Activated gamma-delta T cell treated with anti-CD3 and anti-CD28 coated beads, Interleukin-2, amount 50 U/mL, for 16 hours (primary cell): ENCODE measurements at places on chromosomes 2 and 18.

DNA sequence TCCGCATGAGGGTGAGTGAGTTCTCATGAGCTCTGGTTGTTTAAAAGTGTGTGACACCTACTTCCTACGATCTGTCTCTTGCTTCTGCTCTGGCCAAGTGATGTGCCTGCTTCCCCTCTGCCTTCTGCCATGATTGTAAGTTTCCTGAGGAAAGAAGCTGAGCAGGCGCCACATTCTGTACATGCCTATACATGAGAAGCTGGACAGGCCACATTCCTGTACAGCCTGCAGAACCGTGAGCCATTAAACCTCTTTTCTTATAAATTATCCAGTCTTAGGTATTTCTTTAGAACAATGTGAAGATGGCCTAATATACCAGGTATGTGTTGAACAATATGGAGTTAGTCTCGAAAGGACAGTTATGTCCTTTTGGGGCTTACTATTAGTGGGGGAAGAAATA, 281.0 kb downstream of the ALK start:
- no peak for DNase-seq

GRCh38 chr2:38105922-38106321, 30.0 kb upstream of the CYP1B1 start:
- DNase-seq = no peak

GRCh38 chr2:70557171-70557838, 3.7 kb upstream of the TGFA start:
- no peak for DNase-seq

DNA sequence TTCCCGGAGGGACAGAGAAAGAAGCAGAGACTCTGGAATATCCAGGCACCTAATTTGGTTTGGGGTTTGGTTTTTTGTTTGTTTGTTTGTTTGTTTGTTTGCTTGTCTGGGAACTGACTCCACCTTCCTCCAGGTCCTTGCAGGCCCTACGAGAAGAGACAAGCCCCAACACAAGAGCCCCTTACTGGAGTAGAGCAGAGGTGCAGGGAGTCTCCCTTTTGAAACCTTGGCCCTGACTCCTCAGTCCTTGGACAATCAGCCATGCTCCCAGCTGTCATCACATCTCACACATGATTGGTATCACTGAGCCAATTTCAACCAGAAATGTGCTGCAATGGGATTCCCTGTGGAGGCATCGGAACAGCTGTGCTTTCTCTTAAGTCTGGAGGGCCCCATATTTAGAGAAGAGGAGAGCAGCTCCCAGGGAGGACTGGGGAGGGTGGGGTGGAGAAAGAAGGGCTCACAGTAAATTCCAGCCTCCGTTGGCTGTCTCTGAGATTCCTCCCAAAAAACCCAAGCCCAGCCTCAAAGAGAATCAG, 279.9 kb upstream of the NCKAP5 start:
- no peak for DNase-seq

DNA sequence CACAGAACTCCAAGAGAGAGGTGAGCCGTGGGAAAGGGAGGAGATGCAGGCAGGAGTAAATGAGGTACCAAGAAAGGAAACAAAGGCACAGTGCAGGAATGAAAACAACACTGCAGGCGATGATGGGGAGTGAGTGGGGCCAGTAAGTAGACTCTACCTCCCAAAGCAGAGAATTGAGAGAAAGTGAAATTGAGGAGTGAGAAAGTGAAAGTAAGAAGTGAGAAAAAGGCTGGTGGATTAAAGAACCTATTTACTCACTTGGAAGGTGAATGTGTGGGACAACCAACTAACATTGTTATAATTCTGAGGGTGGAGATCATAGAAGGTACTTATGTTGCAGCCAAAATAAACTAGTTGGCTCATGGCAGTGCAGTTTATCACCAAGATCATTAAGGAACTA, 193.1 kb upstream of the TMEM200C start:
- DNase-seq = no peak

- DNase-seq = no peak
These were observed 91.5 kb upstream of the CCBE1 start for GRCh38 chr18:59788791-59789106.

GRCh38 chr2:47601568-47601967, 181.4 kb upstream of the MSH6 start:
- DNase-seq = no peak

DNA sequence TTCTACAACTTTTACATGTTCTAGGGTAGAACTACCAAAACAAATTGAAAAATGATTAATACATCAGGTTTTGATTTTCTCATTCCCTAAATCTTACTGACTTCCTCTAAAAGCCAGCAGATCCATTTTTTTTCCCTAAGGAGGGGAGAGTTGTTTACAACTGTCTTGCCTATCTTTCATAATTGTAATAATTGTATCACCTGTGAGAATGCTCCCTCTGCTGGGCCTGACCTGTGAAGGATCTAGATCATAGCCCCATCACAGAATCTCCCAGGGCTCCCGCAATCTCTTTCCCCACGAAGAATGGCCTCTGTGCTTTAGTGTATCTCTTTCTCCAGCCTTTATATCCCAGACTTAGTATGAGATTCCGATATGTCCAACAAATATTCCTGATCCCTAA, 9.1 kb downstream of the LOXL3 start:
- DNase-seq = no peak

GRCh38 chr2:135099802-135100483, 47.9 kb downstream of the RAB3GAP1 start:
- DNase-seq = no peak
